ENCODE measurements at places on chromosomes 1 and 21.

DNA sequence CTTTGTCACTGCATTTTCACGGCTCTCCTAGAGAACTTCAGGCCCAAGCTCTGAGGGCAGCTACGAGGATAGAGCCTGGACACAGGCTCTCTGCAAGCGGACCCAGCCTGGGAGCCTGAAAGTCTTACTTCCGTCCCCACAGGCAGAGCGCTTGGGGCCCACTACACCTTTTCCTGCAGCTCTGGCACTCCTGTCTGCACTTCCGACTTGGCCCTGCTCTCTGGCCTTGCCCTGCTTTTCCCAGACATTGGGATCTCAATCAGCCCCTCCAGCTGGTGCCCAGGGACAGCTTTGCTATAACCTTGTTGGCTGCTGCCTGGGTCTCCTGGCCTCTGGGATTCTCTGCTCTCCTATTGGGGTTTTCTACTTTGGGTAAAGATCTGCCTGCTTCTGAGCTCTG lies 27.6 kb downstream of the WNT4 start:
- DNase-seq = no peak

- DNase-seq = no peak
Measured at GRCh38 chr1:85427331-85427730, 37.6 kb downstream of the DDAH1 start.

GRCh38 chr1:23592209-23592892 lies 33.0 kb upstream of the ID3 start:
- DNase-seq = no peak

- no peak for DNase-seq
Measured at GRCh38 chr1:15101801-15102200, 51.7 kb upstream of the TMEM51 start.

GRCh38 chr1:154743526-154744036 lies 126.5 kb downstream of the KCNN3 start:
- DNase-seq = no peak

GRCh38 chr1:236163463-236164153 lies 21.3 kb downstream of the GPR137B start:
- DNase-seq = no peak

All from activated naive CD4-positive, alpha-beta T cell (primary cell).